ENCODE measurements at places on chromosomes 2 and 18.

DNA sequence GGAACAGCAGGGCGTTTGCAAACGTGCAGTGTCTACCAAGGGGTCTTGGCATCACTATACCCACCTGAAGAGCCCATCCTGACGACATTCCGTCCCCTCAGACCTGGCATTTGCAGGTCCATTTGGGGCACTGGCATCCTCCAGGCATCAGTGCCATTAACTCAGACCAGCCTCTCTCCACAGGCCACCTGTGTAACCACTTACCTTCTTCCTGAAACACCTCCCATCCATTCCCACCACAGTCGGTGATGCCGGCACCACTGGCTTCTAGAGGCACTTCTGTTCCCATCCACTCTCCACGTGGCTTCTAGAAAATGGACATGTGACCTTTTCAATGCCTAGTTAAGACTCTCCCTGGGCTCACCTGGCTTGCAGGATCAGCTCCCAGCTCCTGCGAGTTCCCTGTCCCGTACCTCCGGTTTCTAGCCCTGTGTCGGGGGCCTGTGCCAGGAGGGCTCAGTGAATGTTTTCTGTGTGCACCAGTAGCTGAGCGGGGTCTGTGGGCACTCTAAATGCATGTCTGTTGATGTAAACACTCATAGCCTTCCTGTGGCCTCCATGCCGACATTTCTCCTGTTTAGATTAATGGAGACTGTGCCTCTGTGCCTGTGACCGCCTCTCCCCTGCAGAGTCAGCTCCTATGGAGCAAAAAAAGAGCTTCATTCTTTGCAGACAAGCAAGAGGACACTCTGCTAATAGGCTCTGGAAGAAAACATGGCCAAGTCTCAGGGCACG is 458.0 kb upstream of the HS6ST1 start:
- no peak for DNase-seq

- no peak for DNase-seq
Measured at GRCh38 chr2:196413821-196414274, 225.7 kb upstream of the CCDC150 start.

DNA sequence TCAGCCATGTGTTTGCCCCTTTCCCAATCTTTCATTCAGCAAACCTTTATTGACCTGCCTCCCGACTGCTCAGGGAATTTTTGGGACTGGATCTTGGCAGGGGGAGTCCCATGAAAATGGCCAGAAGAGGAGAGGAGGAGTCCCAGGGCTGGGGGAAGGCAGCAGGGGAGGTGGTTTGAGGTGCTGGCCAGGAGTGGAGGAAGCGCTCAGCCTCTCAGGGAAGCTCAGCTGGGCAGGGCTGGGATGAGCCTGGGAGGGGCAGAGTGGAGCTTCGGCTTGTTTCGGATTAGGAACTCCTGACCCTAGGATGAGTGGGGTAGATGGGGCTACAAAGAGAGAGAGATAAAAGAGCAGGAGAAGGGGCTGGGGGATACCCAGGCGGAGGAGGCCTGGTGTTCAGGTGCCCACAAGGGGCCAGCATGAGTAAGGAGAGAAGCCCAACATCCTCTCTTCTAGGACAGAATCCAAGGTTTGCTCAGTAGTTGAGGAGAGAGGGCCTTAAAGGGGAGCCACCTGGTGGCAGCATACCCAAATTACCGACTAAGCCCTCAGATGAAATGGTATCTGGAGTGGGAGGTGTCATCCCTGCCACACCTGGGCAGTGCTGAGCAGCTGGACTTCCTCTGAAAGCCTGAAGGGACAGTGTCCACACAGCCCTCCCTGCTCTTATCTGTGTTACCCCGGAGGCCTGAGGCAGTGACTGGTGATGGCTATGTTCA is 91.1 kb downstream of the INHBB start:
- no peak for DNase-seq

DNA sequence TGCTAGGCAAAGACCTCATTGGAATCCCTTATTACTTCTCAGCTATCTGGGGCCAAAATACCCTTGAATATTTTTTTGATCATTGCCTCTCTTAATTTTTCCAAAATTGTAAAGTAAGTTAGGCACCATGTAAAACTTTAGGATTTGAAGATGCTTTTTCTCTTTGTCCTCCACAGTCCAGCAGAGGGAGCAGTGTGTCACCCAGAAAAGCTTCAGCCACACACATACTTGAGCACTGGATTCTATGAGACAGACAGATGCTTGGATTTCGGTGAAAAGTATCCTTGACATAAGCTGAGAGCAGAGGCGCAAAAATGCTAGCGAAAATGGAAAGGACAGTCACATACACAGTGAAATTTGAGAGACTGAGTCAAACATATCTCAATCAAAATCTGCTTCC is 74.7 kb upstream of the KCNJ3 start:
- DNase-seq, result no peak

- DNase-seq, result peak; percentile 37
Measured at GRCh38 chr2:240435457-240435947, at the start of gene GPC1. GPC1 (plus strand) TSS chr2:240435663; CDS start chr2:240435919, 256 bp downstream.

DNA sequence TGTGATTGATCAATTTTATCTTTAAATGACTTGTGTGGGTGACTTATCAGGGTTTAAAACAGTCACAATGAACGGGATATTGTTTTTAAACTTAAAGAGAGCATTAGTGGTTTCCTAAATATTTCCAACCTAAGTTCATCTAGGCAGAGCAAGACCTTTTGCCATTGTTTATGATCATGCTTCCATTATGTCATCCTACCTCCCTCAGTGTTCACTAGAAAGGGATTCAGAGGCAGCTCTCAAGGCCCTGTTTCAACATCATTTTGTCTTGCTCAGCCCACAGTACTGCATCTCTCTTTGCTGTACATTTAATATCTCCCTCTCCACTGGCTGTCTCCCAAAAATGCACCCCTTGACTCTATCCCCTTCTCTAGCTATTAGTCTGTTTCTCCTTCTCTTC is 21.5 kb upstream of the PELI1 start:
- no peak for DNase-seq

DNA sequence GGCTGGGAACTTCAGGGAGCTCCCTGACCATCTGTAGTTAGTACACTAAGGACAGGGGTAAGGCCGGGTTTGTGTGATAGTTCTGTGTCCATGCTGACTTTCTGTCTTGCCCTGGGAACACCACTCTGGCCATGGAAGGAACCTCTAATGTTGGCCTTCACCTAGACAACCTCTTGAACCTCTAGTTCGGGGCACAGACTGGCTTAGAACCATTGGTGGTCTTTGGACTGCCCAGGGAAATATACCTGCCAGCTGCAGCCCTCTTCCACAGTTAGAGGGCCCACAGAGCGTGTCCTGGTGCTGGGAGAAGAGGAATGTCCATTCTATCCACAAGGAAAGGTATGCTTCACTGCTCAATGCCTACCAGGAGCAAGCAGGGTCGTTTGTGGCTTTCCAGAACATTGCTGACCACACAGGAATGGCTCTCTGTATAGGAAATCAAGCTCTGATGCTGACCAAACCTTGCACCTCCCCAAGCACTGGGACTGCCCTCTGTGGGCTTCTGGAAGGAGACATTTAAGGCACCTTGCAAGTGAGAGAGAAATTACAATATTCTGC is 318.8 kb upstream of the EPAS1 start:
- DNase-seq, result no peak

DNA sequence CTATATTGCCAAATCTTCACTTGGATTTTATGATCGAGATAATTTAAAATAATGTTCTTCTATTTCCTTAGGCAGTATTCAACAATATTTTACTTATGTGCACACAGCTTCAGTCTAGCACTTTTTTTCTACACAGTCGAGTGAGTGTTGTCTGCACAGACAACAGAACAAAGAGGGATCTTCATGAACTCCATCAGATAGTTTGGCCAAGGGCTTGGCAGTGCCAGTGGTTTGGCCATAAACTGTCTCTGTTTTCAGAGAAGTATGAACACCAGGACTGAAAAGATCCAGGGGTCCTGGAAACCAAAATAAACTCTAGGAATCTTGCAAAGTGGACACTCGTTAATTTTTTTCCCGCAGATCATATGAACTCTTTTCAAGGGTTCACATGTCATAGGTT is 547.3 kb downstream of the PLCL1 start:
- no peak for DNase-seq

GRCh38 chr2:9613291-9613690 is 17.5 kb downstream of the YWHAQ start:
- DNase-seq, result no peak

- no peak for DNase-seq
Measured at GRCh38 chr18:50793641-50794565, 25.9 kb downstream of the MRO start.

DNA sequence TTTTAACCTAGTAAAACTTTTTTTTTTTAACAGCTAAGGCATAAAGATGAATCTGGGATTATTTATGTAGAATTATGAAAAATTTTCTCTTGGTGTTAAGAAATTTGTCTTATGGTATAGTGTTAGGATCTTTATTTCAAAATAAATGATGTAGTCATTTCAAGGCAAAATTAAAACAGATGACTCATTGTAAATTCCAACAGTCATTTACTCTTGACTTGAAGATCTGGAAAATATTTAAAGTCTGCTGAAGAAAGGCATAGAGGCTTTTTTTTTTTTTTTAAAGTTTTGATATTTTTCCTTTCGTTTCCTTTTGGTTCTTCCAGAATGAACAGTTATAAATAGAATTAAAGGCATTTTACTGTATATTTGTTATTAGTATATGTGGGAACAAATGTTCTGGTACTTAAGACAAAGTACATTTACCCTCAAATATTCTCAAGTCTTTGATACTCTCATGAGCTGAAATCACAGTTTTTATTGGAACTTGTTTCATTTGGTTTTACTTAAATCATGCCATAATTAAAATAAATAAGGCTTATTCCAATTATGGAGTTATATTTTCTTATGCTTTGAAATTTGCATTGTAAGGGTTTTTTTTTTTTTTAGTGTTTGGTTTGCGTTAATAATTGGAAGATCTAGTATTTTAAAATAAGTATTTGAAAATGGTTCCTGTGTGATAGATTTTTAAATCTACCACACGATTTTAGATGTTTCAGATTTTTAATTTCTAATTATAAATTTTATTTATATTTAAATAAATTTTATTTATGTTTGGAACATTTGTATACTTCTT is 29.9 kb downstream of the GLS start:
- no peak for DNase-seq

GRCh38 chr2:74071426-74071825 is 76.3 kb downstream of the BOLA3 start:
- DNase-seq, result no peak

DNA sequence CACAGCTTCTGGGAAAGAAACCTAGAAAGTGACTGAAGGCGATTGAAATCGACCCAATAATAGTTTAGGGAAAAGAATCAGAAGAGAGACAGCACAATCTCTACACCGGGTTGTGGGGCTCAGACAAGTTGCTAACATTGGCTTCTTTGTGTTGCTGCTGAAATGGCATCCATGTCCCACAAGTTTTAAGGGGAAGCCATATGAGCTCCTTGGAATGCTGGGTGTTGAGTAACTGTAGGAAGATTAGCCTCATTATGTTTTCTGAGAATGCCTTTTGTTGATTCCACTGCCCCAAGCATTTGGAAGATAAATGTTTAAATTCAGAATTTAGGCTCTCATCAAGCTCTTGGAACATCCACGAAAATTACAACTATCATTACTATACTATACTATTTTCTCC is 73.4 kb upstream of the NEUROD1 start:
- no peak for DNase-seq

- no peak for DNase-seq
Measured at GRCh38 chr2:151975460-151976414, 123.1 kb downstream of the CACNB4 start.

GRCh38 chr2:222780051-222780450 is 80.8 kb upstream of the ACSL3 start:
- no peak for DNase-seq

GRCh38 chr2:139518321-139518720 is 738.1 kb upstream of the NXPH2 start:
- no peak for DNase-seq

DNA sequence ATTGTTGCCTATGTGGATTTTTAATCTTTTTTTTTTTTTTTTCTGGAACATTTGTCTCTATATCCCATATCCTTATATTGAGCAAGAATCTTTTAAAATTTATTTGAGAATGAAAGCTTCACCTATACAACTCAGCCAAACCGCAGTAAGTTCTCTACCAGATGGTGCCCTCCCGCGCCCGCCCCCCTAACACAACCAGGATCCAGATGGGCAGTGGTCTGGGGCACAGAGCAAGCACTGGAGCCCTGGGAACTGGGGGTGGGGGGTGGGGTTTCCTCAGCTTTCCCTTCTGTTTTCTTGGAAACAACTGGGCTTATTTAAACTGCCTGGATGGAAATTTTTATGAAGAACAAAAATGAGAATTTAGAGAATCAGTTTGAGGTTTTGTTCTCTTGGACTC is 74.6 kb downstream of the ACAA2 start:
- no peak for DNase-seq

GRCh38 chr2:134790487-134790886 is 47.9 kb upstream of the ACMSD start:
- no peak for DNase-seq

DNA sequence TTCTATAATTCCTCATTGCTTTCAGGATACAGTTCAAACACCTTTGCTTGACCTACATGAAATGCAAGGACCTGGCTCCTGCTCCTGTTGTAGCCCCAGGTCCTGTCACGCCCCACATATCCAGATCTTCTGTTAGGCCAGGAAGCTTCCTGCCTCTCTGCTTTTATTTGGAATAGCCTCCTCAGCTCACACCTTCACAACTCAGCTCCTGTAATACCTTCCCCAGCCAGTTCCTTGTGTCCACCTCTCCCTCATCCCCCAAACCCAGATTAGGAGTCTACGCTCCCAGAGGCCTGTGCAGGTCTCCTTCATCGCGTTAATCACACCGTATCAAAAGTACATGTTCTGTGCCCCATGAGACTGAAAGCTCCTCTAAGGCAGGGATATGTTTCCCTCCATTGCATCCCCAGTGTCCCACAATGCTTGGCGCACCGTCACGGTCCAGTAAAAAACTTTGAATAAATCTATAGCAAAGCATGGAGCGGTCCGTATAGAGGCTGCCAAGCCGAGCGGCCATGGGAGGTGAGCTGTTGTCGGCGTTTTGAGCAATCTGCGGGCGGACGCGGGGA is 371 bp downstream of the MDH1B start:
- no peak for DNase-seq

DNA sequence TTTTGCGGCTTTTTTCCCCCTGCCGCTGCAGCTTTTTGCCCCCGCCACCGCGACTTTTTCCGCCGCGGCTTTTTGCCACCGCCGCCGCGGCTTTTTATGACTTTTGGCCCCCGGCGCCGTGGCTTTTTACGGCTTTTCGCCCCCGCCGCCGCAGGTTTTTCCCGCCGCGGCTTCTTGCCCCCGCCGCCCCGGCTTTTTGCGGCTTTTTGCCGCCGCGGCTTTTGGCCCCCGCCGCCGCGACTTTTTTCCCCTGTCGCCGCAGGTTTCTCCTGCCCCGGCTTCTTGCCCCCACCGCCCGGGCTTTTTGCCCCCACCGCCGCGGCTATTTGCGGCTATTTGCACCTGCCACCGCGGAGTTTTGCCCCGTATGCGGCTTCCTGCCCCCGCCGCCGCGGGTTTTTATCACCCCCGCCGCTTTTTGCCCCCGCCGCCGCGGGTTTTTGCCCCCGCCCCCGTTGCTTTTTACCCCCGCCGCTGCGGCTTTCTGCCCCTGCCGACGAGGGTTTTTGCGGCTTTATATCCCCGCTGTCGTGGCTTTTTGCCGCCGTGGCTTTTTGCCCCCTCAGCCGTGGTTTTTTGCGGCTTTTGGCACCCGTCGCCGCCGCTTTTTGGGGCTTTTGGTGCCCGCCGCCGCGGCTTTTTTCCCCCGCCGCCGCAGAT is 2750.9 kb downstream of the RPIA start:
- DNase-seq, result no peak
